Brain (organoid and tissue), 16 donors: ENCODE measurements at places on chromosomes 7 and 10.

DNA sequence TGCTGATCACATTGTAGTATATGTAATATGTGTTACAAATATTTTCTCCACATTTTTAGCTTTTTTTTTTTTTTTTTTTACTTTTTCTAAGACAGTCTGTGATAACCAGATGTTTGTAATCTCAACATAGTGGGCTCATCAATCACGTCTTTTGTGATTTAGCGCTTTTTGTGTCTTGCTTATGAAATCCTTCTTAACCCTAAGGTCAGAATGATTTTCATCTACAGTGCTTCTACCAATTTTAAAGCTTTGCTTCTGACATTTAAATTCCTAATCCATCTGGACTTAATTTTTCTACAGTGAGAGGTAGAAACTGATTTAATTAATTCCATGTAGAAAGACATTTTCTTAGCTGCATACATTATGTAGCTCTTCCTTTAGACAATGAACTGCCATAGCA, 626.4 kb downstream of the TNS3 start:
- DNase-seq = peak; percentile 5

- no peak for DNase-seq
Observed at GRCh38 chr7:42097752-42098151, 139.3 kb downstream of the GLI3 start.

GRCh38 chr10:101691081-101691480, 3.9 kb downstream of the FBXW4 start:
- no peak for DNase-seq

DNA sequence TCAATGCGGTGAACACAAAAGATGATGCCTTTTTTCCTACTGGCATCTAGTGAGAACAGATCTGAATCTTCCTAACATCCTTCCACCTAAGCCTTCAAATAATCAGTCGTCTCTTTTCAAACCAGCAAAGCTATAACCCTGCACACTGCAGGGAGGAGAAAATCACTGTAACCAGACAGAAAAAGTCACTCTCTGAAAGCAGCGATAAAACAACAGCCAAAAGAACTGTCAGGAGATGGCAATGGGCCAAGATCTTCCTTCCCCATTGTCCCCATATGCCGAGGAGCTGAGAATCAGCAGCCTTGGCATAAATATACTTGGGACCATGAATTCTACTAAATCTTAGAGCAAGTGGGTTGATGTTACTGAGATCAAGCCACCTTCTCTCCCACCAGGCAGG, 13.1 kb downstream of the FZD9 start:
- peak; percentile 81 for DNase-seq
